ENCODE measurements at places on chromosomes 6 and 20.

GRCh38 chr6:111061508-111061907 lies 25.8 kb upstream of the SLC16A10 start:
- no peak for DNase-seq

DNA sequence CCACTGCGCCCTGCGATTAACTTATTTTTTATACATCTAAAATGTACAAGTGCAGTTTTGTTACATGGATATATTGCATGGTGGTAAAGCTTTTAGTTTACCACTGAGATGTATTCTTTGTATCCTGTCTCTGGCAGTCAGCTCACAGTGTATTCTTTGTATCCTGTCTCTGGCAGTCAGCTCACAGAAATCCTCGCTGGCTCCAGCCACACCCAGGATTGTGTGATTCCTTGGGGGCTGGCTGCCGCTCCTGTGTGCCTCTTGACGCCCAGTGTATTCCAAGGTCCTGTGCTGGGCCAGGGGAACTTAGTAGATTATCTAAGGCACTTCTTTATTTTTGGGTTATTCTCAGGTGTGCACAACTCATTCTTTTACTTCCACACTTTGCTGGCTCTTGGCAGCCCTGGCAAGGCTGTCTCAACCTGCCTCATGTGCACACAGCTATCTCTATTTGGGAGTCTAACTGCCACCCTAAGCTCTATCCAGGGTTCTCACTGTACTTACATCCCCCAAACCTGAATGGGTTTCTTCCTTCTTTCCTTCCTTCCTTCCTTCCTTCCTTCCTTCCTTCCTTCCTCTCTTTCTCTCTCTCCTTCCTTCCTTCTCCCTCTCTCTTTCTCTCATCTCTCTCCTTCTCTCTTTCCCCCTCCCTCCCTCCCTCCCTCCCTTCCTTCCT lies 12.4 kb upstream of the RNF24 start:
- no peak for DNase-seq

- no peak for DNase-seq
These were observed 16.4 kb upstream of the XRN2 start for GRCh38 chr20:21286775-21287174.

DNA sequence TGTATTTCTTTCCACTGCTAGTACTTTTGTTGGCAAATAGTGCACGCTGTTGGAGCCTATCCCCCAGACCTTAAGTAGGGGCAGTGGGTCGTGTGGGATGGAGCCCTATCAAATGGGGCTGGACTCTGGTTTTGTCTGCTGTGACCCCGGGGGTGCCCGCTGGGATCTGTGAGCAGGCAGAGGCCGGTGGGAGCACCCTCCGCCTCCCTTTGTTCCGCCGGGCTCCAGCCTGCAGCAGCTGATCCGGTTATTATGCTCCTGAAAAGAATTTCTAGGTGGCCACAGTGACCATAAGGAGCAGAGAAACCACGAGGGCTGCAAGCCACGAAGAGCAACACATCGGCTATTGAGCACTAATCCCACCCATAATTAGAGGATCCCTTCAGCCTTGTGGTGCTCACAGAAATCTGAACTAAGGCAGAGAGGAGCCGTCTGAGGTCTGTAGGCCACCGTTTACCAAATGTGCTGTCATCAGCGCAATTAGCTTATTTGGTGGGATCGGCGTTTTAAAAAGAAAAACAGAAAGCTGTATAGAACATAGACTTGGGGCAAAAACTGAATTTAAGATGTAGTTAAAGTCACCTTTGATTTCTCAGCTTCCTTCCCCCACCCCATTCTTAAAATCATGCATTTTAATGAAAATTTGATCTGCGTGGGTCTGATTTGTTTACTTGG lies 598.3 kb upstream of the JAG1 start:
- DNase-seq, result no peak

DNA sequence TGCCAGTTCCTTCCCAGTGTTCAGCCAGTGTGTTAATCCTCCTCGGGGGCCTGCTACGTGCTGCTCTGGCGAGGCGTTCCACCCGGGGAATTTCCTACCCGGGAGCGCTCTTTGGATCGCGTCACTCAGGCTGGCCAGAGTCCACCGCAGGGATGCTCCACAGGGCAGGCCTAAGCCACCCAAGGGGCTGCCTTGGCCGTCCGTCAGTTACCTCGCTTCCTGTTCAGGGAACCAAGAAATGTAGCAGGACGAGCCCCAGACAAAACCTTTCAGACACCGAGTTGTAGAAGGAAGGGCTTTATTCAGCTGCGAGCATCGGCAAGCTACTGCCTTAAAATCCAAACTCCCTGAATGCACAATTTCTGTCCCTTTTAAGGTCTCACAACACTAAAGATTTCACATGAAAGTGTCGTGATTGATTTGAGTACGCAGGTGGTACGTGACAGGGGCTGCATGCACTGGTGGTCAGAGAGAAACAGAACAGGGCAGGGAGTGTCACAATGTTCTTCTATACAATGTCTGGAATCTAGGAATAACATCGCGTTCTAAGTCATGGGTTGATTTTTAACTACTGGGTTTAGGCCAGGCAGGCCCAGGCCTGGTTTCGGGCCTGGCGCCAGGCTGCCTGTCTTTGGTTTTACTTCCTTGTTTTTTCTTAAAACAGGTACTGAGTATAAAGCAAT lies 15.7 kb upstream of the POU5F1 start:
- no peak for DNase-seq

DNA sequence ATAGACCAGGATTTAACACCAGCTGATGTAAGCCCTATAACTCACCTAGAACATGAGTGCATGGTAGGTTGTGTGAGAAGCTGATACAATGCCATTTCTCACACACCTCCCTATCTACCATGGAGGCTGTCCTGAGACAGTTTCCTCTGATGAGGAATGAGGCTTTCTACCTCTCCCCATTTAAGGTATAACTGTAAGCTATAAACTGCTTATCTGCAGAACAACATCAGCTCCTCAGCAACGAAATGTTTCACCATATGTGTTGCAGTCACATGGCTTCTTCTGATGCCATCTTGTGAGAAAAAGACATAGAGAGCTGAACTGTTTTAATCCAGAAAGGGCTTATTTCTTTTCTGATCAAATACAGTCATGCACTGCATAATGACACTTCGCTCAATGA lies 20.7 kb downstream of the ZKSCAN3 start:
- DNase-seq, result no peak

All from activated CD4-positive, alpha-beta T cell treated with anti-CD3 and anti-CD28 coated beads for 48 hours (primary cell).